Stimulated activated CD8-positive, alpha-beta memory T cell treated with anti-CD3 and anti-CD28 coated beads, Interleukin-2, amount 100 ng/mL, for 1 hour (primary cell): ENCODE measurements at places on chromosomes 11 and 22.

DNA sequence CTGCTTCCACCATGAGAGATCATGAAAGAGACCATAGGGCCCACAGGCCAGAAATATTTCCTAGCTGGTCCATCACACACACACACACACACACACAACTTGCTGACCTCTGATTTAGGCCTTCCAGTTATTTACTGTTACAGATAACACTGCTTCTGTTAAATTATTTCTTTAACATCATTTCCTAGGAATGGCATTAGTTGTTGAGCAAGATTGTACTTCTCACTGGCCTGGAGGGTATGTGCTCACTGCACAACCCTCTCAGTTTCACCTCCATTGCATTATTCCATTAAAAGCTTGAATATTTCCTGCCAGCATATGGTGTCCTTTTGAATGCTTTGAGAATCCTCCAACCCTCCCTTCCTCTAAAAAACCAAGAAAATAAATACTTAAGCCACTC lies 104.4 kb downstream of the MICAL2 start:
- no peak for DNase-seq

DNA sequence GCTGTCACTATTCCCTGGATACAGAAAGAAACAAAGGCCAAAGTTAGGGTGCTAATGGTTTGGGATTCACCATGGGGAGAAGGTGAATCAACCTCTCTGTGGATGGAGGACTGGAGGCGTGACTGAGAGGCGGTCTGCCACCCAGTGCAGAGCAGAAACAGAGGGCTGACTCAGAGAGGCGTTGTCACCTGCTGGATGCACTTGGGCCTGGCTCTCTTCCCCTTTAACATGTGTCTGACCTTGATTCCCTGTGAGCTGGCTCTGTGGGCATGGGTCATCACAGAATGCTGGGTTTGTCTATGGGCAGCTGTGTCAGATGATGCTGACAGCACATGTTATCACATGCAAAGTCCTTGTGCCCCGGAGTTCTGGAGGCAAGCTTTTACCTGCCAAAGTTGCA lies 75.9 kb downstream of the LDLRAD3 start:
- no peak for DNase-seq

DNA sequence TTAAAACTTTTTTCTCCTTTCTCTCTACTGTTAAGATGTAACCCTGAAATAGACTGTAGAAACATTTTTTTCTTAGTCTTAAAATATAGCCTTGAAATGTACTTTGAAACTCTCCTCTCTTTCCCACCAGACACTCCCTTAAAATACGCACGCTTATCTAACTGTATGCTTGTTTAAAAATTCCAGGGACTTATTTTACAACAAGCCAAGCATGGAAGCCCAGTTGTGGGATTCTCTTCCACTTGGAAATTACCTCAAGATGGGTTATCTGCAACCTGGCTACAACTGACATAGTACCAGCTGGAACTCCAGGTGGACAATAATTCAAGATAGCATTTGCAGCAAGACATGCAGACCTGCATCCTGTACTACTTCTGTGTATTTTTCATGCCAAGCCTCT lies 12.1 kb upstream of the CHORDC1 start:
- DNase-seq = no peak

DNA sequence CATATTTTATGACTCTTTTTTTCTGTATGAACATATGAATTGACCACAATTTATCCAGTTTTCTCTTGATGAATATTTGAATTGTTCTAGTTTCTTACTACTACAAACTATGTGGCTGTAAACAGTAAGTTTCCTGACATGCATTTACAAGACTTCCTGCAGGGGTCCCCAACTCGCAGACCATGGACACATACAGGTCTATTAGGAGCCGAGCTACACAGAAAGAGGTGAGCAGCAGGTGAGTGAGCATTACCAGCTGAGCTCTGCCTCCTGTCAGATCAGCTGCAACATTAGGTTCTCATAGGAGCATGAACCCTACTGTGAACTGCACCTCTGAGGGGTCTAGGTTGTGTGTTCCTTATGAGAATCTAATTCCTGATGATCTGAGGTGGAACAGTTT lies 379.4 kb downstream of the DYNC2H1 start:
- no peak for DNase-seq

DNA sequence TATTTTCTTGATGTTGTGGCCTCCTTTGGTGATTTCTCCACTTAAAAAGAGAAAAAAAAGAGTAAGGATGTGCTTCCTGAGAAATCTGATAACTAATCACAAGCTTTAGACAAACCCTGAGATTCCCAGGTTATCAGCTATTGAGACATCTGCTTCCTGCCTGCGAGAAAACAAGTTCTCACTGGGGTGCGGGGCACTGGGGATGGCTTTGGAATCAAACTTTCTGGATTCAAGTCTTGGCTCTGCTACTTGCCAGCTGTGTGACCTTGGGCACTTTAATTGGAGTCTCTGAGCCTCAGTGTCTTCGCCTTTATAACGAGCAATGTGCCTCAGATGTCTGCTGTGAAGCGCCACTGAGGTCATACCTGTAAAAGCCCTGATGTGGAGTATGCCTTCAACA lies 152.5 kb upstream of the NAV2 start:
- no peak for DNase-seq

DNA sequence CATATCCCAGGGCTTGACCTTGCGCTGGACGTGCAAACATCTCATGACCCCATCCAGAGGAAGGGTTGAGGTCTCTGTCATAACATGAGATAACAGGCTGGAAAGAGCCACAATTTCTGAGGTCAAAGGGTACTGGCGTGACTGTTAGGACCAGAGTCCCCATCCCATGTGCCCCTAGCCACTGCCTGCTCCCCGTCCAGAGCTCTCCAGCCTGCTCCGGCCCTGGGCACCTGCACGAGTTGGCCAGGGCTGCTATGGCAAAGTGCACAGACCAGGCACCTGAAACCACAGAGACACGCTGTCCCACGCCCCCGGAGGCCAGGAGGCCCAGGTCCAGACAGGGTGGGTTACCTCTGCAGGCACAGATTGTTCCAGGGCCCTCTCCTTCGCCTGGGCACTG lies 58.9 kb downstream of the SHANK2 start:
- DNase-seq = no peak

- DNase-seq = no peak
Measured at GRCh38 chr22:37355174-37355573, 72.1 kb downstream of the ELFN2 start.

DNA sequence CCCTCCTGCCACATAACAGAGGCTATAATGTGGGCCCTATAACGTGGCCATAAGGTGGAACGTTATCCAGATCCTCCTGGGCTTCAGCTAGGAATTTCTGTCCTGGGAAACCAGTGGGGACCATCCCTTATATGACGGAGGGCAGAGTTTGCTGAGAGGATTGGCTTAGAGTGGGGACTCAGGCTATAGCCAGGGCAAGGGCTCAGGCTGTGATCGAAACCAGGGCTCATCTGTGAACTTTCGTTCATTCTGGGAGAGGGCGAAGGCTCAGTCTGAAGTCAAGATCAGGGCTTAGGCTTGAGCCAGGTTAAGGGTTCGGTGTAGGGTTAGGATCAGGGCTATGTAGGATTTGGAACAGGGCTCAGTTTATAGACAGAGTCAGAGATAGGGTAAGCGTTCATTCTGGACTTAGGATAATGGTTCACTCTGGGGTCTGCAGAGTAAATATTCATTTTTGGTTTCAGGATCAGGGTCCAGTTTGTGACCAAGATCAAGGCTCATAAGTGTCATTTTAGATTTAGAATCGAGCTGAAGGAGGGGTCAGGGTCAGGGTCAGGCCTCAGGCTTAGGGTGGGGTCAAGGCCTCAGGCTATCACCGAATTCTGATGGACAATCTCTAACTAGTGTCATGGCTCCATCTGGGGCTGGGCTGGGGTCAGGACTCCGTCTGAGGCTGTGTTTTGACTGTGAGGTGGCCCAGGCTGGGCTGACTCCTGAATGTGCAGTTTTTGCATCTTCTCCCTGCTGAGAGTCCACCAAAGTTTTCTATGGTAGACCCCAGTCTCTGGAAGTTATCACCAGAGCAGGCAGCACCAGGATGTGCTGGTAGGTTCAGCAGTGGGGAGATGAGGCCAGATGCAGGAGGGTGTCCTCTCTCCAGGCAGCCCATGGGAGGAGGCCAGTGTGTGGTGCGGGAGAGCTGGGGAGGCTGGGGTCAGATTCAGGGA lies 33.9 kb upstream of the SOX10 start:
- no peak for DNase-seq

GRCh38 chr11:134613646-134614045 lies 201.6 kb upstream of the B3GAT1 start:
- DNase-seq = no peak

DNA sequence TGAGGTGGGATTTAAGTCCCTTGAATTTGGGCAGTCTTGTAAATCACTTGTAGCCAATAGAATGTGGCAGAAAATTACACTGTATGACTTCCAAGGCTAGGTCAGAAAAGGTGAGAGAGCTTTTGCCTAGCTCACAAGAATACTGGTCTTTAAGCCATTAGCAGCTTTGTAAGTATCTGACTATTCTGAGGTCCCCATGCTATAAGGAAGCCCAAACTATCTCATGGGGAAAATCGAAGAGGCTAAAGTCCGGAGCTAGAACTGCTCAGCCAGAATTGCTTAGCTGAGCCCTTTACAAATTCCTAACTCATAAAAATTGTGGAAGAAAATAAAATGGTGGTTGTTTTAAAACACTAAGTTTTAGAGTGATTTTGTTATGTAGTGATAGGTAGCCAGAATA lies 13.0 kb downstream of the FAR1 start:
- no peak for DNase-seq

- no peak for DNase-seq
Measured at GRCh38 chr22:23774922-23775436, 2.3 kb downstream of the MMP11 start.

GRCh38 chr22:48832592-48832991 lies 995.1 kb downstream of the BRD1 start:
- no peak for DNase-seq

DNA sequence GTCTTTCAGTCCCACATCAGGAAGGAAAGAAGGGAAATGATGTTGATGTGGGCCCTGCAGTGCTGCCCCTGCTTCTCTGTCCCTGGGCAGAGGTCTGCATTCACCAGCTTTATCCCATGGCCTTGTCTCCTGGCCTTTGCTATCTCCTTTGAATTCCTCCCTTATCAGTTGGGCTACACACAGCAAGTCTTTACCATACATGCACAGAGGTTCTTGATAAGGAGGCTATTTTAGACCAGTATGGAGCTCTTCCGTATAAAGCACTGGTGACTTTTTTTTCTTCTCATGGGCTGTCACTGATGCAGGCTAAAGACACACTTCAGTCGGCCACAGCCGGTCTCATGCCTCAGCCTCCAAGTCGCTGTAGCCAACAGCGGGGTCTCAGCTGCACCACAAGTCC lies 20.2 kb downstream of the MYO18B start:
- DNase-seq = no peak

DNA sequence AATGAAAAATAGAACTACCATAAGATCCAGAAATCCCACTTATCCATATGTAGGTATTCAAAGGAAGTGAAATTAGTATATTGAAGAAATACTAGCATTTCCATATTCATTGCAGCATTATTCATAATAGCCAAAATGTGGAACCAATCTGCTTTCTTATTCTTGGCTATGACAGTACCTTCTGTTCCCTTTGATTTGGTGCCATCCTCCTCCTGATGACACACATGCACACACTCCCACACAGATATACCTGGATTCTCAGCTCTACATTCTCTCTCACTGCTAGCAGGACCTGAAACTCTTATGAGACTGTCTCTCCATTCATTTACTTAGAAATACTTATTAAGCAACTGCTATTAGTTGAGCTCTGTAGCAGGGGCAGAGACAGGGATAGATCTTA lies 582.6 kb upstream of the TENM4 start:
- DNase-seq = no peak

DNA sequence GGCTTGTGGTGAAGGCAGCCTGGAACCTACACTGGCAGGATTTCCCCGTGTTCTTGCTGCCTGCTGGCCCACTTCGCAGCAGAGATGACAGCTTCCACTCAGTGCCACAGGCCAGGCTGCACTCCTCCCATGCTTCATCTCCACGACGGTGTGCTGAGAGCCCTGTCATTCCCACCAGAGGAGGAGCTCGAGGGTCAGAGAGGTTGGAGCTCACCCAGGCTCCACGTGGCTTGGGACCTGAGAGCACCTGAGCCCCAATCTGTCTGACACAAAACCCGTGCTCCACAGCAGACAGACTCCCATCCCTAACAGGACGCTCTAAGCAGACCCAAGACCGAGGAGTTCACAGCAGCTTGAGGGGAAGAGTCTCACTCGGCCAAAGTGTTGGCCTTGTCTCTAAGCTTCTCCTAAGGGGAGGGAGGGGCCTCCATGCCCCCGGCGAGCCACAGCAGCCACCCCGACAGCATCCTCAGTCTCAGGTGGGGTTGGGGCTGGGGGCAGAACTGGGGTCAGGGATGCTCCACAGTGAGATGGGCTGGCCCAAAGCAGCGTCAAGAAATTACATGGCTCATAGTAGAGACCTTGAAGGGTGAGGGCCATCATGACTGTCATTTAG lies 10.7 kb downstream of the LRFN4 start:
- DNase-seq = no peak

DNA sequence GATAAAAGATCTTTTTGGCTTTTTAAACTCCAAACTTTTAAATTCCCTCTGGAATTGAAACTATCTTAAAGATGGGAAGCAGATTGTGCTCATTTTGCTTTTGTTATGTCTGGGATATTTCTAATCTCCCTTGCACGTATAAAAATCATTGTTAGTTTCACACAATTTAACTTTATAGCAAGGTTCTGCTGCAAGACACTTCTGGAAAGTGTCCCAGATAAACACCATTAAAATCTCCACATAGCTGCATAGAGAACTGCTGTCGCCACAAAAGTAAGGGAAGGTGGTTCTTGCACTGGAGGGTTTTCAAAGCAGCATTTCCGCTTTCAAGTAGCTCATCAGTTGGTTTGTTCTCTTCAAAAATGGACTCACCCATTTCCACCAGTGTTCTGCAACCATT lies 11.8 kb downstream of the PTS start:
- DNase-seq = no peak

DNA sequence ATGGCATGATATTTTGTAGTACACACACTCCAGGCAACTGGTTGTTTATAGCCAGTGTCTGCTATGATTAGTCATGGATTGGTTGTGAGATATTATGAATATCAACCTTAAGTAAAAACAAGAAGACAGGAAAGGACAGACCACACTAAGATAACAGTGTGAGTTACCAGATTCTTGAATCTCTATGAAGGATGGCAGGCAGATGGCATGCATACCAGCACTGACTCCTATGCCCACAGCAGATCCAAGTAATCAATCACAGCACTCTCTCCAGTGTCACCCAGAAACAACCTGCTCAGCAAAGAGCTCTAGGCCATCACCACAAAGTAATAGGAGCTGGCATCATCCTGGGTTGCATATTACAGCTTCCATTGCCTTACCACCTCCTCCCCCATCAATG lies 116.6 kb downstream of the GALNT18 start:
- DNase-seq = no peak

DNA sequence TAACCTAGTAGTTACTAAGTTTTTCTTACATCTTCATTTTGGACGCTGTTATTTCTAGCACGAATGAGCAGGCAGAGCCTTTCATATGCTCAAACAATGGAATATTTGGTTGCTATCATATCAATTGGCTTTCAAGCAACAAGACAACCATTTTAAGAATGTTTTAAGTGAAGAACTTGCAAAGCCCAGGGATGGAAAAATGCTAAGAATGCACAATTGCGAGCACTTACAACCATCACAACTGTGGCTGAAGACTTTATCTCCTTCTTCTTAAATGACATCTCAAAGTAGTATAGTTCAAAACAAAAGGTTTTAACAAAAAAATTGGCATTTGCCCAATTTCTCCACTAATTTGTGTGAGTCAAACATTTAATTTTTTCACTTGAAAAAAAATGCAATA lies 8.3 kb upstream of the MMP1 start:
- no peak for DNase-seq
